ENCODE measurements at places on chromosomes 1 and 21. TPM values are rescaled to one million over a fixed set of nuclear protein-coding genes. Genes with fewer than 3 reads are reported as not detected.

- no peaks in the 10 kb centered on the region for H3K27me3 ChIP-seq
- H3K4me3 ChIP-seq = no peak overlapping the region
- peak overlapping the region; percentile 97 for H3K27ac ChIP-seq
- no peaks in the 10 kb centered on the region for H3K36me3 ChIP-seq
- H3K4me1 ChIP-seq = peaks cover 22% of the 10 kb centered on the region
- no peak for DNase-seq
Measured at GRCh38 chr1:225654688-225655508, 2.0 kb upstream of the ENAH start.

DNA sequence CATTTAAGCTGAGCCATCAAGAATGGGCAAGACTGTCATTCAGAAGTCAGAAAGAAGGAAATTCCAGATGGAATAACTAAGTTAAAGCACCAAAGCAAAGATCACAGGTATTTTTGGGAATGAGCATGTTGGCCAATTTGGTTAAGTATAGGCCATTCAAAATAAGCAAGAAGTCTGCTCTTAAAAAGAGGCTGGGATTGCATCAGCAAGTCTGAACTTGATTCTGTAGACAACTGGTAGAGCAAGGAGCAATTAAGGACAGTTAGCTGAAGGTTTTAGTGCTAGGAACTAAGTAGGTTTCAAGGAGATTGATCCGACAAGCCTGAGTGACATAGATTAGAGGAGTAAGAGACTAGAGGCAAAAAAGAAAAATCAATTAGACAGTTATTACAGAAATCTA, 8.4 kb downstream of the ANKRD45 start:
- DNase-seq = no peak
- no peaks in the 10 kb centered on the region for H3K27me3 ChIP-seq
- H3K4me1 ChIP-seq = no peaks in the 10 kb centered on the region
- no peak overlapping the region for H3K27ac ChIP-seq
- no peak overlapping the region for H3K4me3 ChIP-seq

DNA sequence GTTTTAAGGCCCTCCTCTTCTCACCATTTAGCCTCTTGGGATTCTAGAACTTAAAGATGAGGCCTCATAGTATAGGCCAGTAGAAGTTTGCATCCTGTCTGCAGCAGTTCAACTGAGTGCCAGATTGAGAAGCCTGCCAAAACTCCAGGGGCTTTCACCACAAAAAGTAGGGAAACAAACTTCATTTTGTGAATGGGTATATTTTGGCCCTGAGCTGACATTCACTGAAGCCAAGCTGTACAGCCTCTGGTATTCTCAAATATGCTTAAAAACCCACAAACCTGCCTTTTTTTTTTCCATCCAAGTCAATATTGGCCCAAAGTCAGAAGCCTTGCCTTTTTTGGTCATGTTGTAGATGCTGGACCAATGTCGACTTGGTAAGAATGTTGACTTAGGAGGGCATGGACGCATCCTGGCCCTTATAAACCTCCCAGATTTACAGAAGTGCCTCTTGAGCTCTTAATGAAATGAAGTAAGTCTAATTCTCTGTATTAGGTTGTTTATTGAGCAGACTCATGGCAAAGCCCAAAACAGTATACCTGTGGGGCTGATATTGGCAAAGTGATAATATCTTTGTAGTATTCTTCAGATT, 337.5 kb downstream of the CHRM3 start:
- no peaks in the 10 kb centered on the region for H3K36me3 ChIP-seq
- no peaks in the 10 kb centered on the region for H3K27me3 ChIP-seq
- H3K4me3 ChIP-seq = no peak overlapping the region
- H3K4me1 ChIP-seq = peaks cover 25% of the 10 kb centered on the region
- H3K27ac ChIP-seq = no peak overlapping the region
- no peak for DNase-seq

- H3K36me3 ChIP-seq = no peaks in the 10 kb centered on the region
- no peaks in the 10 kb centered on the region for H3K4me1 ChIP-seq
- H3K27ac ChIP-seq = no peak overlapping the region
- no peak overlapping the region for H3K4me3 ChIP-seq
- no peak for DNase-seq
Measured at GRCh38 chr1:65938506-65938905, 145.8 kb downstream of the PDE4B start.

The RORC gene
- total RNA-seq = 51.4 TPM

- H3K36me3 ChIP-seq = no peaks in the 10 kb centered on the region
- H3K27me3 ChIP-seq = no peaks in the 10 kb centered on the region
- no peak overlapping the region for H3K27ac ChIP-seq
- no peak overlapping the region for H3K4me3 ChIP-seq
- DNase-seq = no peak
Measured at GRCh38 chr21:35234725-35235124, 185.6 kb upstream of the RUNX1 start.

The CYP4Z1 gene
- total RNA-seq = 0.52 TPM
